Heart left ventricle (tissue), 16 donors: ENCODE measurements at places on chromosomes 11 and 22.
A peak's percentile ranks its signal among the peaks of the same experiment; 100 is the strongest.

DNA sequence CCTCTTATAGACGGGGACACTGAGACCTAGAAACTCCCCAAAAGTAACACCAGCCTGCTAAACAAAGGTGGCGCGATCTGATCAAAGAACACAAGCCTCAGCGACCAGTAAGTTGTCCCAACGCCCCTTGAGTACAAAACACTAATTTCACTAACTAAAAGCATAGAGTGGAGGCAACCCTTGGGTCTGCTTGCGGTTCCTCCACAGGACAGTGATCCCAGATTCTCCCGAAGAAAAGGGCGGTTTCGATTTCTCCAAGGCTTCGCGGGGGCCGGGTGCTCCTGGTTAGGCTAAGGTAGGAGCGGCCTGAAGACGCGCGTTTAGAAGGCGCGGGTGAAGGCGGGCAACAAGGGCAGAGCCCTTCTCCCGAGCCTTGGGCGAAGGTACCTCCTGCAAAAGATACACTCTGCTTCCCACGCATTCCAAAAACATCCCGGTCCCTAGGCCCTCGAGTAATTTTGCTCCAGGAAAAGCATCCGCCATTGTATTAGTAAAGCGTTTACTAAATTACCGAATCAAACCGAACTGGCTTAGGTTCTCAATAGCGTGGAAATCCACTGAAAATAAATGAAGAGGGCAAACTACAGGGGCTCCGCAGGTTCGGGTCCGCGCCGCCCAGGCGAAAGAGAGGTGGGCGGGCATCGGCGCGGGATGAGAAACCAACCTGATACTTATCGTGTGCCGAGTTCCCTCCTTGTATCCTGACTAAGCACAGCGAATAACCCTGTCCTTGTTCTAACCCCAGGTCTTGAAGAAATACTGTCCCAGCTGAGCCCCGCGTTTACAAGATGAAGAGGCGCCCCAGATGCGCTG lies 2.0 kb downstream of the WT1 start:
- no peak for DNase-seq

DNA sequence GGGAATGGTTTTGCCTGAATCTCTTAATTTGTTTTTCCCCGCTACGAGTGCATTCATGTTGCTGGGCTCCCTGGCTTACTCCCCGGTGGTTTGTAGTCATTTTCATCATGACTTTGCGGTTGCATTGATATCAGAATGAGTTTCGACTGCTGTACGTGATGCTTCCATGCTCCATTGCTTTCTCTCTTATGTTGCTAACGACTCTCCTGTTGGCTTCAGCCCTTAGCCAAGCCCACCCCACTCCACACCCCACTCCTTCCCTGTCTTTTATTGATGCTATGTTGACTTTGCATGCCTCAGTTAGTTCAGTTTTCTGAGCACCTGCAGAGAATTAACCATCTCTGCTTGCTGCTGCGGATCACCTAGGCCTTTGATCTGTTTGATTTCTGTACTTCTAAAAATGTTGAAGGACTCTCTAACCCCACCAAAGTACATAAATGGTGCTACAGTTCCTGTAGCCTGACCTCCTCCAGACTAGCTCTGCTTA lies 65.3 kb downstream of the ARFGAP2 start:
- no peak for DNase-seq

DNA sequence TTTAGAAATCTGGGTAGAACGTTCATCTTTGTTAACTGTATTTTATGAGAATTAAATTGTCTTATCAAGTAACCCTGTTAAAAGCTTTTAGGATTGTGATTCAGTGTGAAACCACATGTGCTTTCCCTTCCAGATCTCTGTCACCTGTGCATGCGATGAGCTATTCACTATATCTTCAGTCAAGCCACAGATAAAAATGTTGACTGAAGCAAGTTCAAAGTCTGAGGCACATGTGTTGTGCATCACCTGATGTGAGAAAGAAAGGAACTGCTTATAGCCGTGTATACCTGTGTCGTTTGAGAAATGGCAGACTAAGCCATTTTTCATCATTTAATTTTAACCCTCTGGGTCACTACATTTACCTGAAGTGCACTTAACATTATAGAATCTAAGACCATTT lies 1088.9 kb upstream of the TENM4 start:
- DNase-seq = no peak

DNA sequence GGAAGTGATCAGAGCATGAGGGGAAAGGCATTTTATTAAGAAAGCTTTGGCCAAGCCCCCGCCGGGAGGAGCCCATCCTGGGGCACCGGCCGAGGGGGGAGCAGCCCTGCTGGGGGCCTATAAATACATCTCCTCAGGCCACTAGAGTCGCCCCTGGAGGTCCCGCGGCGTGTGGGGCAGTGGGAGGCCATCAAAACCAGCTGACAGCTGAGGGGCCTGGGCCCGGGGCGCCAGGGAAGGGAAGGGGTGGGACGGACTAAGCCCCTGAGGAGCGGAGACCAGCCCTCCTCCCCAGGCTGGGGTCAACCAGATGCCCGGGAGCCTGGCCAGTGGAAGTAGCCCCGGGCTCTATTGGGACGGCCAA lies 13.1 kb downstream of the SCARF2 start:
- no peak for DNase-seq

- DNase-seq = no peak
Observed at GRCh38 chr11:30814737-30815136, 228.6 kb upstream of the MPPED2 start.

GRCh38 chr22:20808844-20809243 lies 34.9 kb downstream of the SERPIND1 start:
- DNase-seq = no peak

DNA sequence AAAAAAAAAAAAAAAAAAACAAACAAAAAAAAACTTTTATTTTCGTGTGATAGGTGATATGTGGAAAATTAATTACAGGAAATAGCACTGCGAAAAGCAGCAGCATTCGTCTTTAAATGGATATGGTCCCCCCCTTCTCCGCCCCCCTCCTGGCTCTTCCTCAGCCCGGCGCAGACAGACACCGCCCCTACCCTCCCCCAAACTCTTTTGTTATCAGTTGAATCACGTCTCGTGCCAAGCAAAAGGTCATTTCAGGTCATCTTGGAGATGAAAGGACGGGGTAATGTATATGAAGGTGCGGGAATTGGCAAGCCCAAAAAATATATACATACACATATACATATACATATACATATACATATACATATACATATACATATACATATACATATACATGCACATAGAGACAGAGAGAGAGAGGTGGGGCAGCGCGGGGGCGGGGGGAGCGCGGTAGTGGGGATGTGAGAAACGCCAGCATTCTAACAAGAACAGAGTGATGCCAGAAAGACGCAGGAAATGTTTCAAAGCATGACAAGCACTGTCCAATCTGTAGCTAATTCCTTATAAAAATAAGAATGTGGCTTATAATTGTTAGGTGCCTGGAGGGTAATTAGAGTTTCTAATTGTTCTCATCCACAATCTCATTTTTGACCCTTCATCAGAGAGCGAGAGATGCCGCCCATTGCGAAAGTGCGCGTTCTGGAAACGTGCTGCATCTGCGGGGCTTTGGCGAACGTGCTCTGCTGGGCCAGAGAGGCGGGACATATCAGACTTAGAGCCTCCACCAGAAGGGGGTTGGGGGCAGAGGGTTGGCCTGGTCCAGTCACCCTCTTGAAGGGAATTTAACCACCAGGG lies 214.5 kb upstream of the UBASH3B start:
- peak; percentile 58 for DNase-seq

GRCh38 chr11:43377389-43377788 lies 18.7 kb downstream of the TTC17 start:
- no peak for DNase-seq

GRCh38 chr22:48906216-48906835 lies 921.3 kb downstream of the BRD1 start:
- no peak for DNase-seq

DNA sequence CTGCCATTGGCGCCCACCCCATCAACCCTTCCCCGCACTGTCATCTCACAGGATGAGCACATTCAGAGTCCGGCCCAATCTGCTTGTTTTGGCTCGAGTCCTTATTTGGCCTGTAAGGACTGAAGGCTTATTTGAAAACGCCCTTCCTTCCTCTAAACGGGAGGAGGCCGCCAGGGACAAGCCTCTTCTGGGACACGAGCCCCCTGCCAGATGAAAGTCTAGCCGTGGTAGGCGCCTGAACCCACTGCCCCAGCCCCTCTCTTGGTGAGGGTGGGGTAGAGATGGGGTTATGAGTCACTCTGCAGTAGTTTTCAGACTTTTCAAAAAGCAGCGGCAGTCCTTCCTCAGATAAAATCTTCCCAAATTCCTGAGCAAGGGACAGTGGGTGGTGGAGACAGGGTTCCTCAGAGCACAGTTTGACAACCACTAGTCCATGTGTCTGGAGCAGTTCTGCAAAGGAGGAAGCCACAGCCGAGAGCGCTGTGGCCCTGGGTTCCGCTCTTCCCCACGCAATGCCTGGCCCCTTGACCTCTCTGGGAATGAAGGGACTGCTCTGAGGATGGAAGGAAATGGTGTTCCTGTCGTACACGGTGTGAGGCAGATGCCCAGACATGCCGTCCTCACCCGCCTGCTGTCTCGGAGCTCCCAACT lies 57.0 kb downstream of the MYH9 start:
- DNase-seq = peak; percentile 78

DNA sequence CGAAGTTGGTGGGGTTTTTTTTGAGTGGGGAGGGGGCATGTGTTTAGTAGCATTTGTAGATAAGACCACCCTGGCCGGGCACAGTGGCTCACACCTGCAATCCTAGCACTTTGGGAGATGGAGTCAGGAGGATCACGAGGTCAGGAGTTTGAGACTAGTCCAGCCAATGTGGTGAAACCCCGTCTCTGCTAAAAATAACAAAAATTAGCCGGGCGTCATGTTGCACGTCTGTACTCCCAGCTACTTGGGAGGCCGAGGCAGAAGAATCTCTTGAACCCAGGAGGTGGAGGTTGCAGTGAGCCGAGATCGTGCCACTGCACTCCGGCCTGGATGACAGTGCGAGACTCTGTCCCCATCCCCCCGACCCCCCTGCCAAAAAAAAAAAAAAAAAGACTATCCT lies 34.6 kb downstream of the CECR2 start:
- DNase-seq = no peak

- DNase-seq = no peak
Observed at GRCh38 chr22:35664955-35665587, 16.8 kb downstream of the APOL6 start.

DNA sequence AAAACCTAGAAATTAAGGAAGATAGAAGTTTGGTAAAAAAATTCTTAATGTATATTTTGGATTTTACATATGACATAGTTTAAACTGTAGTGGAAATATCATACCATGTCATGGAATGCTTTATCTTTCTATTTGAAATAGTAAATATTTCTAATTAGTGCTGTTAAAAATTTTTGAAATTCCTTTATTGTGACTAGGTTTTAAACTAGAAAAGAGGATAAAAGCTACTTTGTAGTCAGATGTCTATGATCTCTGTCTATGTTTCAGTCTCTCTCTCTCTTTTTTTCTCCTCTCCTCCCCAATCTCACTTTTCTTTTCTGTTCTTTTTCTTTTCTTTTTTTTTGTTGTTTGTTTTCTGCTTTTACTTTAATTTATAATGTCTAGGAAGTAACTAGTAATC lies 226.2 kb downstream of the TMEM135 start:
- no peak for DNase-seq

DNA sequence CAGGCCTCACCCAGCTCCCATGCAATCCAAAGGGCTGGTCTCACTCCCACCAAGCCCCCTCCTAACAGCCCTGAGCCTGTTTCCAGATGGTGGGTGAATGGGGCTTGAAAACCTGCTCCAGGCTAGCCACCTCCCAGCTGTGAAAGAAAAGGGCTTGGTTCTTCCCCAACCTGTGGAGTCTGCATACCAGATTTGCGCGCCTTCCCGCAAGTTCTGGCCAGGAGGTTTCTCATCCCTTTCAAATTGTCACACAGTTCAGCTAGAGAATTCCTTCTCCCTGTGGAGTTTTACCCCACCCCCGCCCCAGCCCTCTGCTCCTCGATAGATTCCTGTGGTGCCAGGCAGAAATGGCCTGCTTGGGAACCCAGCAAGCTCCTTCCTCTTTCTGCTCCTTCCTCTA lies 734.6 kb upstream of the FAT3 start:
- no peak for DNase-seq

GRCh38 chr11:29272019-29272654 lies 744.7 kb downstream of the KCNA4 start:
- no peak for DNase-seq

DNA sequence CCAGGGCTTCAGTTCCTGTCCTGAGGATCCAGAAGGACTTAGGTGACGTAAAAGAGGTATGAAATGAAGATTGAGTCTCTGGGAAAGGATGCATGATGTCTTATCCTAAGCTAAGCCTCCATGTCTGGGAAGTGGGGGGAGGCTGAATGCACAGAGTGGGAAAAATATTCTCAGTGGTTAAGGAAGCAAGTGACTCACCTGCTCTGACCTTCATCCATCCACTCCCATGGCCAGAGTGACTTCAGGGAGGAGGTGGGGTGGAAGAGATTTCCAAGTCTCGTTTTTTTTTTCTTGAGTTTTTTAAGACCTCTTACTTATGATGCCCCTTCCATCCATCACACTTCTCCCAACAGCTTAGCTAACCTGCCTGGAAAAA lies 32.5 kb upstream of the POLD3 start:
- no peak for DNase-seq

GRCh38 chr11:128827191-128827893 lies 39.8 kb downstream of the KCNJ1 start:
- no peak for DNase-seq

GRCh38 chr11:19607656-19608360 lies 104.8 kb upstream of the NAV2 start:
- DNase-seq = no peak

DNA sequence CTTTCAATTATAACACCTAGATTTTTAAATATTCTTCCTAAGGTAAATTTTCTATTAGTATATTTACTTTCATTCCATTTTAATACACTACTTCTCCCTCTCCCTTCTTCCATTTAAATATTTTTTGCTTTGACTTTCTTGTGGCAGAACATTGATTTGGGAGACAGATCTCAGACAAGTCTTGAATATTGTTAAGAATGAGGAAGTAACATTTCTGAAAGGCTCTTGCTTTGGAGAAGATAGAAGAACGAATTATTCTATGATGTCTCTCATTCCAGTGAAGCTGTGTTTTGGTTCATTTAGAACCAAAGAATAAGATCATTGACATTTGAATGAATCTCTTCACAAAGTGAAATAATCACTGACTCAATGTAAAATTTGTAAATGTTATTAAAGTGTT lies 2.4 kb downstream of the IPO7 start:
- DNase-seq = no peak

GRCh38 chr11:65429068-65429681 lies 6.6 kb downstream of the NEAT1 start:
- peak; percentile 28 for DNase-seq

GRCh38 chr11:10268746-10269488 lies 25.1 kb downstream of the SBF2 start:
- DNase-seq = no peak

- no peak for DNase-seq
Observed at GRCh38 chr11:27904358-27905055, 203.4 kb downstream of the KIF18A start.

- peak; percentile 88 for DNase-seq
Observed at GRCh38 chr11:66981976-66982578, 7.0 kb downstream of the C11orf86 start.

GRCh38 chr11:120698918-120699317 lies 187.4 kb downstream of the GRIK4 start:
- no peak for DNase-seq
